Bronchial epithelial cell (primary cell): ENCODE measurements at places on chromosomes 6 and 20.

DNA sequence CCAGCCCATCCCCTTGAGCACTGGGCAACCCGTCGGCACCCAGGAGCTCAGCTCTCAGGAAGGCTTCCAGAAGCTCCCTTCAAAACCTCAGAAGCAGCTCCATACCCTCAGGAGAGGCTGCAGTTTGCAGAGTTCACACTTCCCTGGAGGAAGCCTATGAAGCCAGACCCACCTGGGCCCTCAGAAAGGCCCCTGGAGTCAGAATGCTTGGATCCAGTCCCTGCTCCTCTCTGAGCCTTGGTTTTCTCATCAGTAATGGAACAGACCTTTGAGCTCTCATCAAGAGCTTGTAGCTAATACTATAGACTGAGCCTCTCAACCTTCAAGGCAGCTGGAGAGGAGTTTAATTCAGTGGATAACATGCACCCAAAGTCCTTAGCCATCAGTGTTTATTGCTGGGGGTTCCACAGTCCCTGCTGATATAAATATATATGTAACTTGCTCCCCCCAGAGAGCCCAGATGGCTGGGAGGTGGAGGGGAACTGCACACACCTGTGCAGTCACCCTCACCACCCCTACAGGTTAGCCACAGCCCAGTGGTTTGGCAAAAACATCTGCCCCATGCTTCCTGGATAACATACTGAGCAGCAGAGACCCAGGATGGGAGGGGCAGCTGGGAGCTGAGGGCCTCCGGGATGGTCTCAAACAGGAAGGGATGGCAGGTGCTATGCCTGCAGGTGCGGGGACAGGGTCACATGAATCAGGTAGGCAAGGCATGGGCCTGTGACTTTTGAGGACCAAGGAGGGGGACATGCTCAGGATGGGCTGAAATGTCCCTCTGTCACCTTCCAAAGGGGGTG is 120.1 kb downstream of the SNX5 start:
- DNase-seq = no peak

- DNase-seq = peak; percentile 10
Measured at GRCh38 chr6:110755411-110755834, 59.8 kb downstream of the CDK19 start.

- DNase-seq = peak; percentile 53
Measured at GRCh38 chr6:116170358-116171057, 44.6 kb upstream of the COL10A1 start.

- DNase-seq = no peak
Measured at GRCh38 chr20:49510562-49511122, 28.2 kb upstream of the KCNB1 start.

DNA sequence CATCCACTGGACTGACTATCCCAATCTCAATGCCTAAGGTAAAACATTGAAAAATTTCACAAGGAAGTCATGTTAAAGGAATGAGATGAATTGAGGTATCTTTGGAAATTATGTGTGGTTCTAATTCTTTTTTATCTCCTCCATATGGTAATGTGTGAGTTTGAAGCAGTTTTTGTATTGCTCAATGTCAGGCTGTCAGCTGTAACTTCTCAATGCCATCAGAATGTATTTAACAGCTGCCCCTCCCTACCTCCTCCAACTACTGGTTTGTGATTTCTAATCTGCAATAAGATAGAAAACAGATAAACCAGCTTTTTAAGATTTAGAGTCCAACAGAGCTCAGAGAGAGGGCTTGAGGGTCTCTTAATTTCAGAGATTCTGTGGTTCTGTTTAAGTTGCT is 1005.8 kb upstream of the ADGRB3 start:
- no peak for DNase-seq

GRCh38 chr20:59646487-59646886 is 42.1 kb downstream of the PHACTR3 start:
- no peak for DNase-seq

GRCh38 chr6:6285679-6286078 is 34.8 kb downstream of the F13A1 start:
- DNase-seq = no peak
